ENCODE measurements at places on chromosomes 4 and X.
A peak's percentile ranks its signal among the peaks of the same experiment; 100 is the strongest.

GRCh38 chr4:177214935-177215334, 94.7 kb upstream of the NEIL3 start:
- DNase-seq = no peak

DNA sequence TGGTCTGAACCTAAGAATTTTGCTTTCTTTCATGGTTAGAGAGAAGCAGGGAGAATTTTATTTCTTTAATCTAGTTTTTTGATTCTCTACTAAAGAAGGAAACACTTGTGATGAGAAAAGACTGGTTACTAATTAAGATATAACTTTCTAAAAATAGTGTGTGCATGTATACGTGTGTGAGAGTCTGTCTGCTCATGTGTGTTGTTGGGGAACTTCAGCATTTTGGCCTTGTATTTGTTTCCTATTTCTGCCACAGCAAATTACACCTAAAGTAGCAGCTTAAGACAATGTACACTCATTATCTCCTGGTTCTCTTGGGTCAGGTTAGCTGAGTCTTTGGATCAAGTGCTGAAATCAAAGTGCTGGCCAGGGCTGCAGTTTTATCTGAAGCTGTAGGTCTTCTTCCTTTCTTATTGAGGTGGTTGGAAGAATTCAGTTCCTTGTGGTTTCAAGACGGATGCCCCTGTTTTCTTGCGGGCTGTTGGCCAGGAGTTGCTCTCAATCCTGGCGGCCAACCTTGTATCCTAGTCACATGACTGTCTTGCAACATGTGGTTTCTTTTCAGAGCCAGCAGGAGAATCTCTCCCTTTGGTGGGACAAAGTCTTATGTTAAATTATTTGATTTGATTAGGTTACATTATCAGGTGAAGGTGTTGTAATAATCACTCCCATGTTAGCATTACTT, 188.4 kb upstream of the CLNK start:
- no peak for DNase-seq

GRCh38 chrX:133610056-133610455, 194.8 kb upstream of the GPC4 start:
- DNase-seq = no peak

DNA sequence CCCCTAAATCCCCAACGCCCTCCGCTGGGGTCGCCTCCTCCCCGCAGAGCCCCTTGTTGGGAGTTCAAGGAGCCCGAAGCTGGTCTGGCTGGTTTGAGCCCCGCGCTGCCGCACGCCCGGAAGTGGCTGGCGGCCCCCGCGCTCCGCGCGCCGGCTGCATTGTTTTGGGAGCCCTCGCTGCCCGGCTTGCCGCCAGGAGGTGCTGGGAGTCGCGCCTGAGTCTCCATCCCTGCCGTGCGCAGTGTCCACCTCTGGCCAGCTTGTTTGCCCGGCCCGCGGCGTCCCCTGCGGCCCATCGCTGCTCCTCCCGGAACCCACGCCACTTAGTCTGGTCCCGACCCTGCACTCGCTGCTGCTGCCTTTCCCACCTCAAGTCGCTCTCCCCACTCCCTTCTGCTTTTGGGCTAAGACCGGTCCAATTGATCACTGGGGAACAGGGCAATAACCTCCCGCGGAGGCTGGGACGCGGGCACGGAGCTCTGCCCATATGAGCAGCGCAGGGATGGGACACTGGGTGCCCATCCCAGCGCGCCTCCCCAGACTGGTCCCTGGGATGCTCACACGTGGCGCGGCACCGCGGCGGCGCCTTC, 2.2 kb upstream of the SFRP2 start:
- no peak for DNase-seq

GRCh38 chr4:180850318-180850940, 1392.8 kb upstream of the TENM3 start:
- no peak for DNase-seq

GRCh38 chrX:20965270-20966044, 408.8 kb upstream of the CNKSR2 start:
- no peak for DNase-seq

- DNase-seq = peak; percentile 10
Measured at GRCh38 chr4:187602339-187603092, 393.1 kb upstream of the ZFP42 start.

DNA sequence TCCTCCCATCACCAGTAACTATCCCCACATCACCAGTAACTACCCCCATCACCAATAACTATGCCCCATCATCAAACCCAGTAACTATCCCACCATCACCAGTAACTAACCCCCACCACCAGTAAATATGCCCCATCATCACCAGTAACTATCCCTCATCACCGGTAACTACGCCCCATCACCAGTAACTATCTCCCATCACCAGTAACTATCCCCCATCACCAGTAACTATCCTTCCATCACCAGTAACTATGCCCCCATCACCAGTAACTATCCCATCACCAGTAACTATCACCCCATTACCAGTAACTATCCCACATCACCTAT, 2.9 kb downstream of the ASMTL start:
- no peak for DNase-seq

GRCh38 chr4:139892973-139893736, 227.5 kb downstream of the MGST2 start:
- DNase-seq = no peak

DNA sequence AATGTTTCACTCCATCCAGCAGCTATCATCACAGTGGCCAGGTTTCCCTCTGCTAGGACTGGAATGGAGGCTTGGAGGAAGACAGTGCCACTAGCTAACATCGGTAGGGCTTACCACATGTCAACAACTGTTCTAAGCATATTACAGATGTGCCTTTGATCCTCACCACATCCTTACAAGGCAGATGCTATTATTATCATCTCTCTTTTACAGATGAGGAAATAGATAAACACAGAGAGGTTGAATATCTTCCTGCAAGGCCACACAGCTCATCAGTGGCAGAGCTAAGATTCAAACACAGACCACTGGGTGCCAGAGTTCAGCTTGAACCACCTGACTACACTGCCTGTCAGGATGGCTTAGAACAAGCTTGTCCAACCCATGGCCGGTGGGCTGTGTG, 47.4 kb downstream of the MAMLD1 start:
- no peak for DNase-seq

- peak; percentile 84 for DNase-seq
Measured at GRCh38 chrX:38275615-38276014, 51.7 kb downstream of the RPGR start.

DNA sequence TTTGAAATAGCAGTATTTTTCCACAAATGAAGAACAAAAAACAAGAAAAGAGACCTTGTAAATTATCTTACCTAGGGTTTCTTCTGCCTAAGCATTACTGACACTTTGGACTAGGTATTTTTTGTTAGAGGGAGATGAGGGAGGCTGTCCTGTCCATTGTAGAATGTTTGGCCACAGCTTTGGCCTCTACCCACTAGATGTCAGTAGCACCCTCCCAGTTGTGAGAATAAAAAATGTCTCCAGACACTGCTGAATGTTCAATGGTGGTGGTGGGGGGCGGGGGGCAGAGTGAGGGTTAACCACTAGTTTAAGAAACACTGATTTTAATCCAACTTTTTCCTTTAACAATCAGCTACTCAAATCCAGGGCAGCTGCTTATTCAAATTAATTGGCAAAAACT, 25.8 kb downstream of the OTUD4 start:
- DNase-seq = no peak

- DNase-seq = no peak
Measured at GRCh38 chr4:98374643-98375042, 113.5 kb downstream of the RAP1GDS1 start.

DNA sequence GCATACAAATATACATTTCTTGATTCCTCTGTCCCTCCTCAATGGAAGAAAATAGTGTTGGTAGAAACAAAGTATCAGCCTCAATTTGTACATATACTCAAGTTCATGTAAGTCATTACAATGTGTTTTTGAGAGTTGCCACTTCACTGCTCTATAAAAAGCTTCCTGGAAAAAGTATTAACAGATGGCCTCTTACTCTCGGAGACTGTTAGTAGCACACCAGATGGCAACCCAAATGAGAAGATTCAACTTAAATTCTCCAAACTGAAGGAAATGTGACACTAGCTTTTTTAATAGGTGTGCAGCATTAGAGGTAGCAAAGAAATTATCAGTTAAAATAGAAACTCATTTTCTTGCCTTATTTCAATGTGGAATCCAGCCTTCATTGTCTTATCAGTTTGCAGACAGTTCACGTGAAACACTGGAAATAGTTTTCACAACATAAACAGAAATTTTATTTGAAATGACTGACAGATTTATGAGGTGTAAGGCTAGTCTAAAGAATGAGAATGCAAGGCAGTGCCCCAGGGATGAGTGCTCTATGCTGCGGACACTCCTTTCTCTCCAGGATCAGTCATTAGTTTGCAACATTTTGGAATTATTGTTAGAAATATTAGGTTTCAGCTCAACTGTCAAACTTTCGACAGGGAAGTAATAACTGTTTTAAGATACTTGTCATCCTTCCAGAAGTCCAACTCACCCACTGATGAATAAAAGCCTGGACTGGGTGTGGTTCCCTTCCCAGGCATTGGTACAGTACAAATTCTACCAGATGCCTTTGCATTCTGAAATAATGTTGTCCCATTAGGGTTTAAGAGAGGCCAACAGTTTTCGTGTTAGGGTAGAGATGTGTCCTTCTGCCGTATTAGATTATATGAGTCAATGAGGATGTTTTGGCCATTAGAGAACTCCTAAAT, 50.9 kb downstream of the IDS start:
- peak; percentile 3 for DNase-seq

- DNase-seq = no peak
Measured at GRCh38 chr4:1348746-1349145, 1.7 kb downstream of the UVSSA start.

DNA sequence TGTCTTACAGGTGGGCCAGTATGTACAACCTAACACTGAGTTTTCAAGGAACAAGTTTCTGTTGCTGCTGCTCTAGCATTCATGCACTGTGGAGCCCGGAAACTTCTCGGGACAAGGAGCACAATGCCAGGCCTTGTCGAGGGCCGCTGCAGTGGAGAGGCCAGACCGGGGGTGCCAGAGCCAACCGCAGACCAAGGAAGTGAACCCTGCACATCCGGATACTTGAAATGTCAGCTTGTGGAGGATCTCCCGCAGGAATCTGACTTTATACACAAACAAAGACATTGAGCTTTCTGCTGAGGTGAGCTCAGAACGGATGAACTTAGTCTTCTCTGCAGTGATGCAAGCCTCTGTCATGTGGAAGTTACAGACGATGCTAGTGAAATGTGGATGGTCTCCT, 99.5 kb downstream of the ZNF827 start:
- DNase-seq = peak; percentile 14

GRCh38 chr4:122364700-122365404, 14.0 kb upstream of the ADAD1 start:
- no peak for DNase-seq

- DNase-seq = no peak
Measured at GRCh38 chrX:41875142-41875541, 48.2 kb downstream of the CASK start.

DNA sequence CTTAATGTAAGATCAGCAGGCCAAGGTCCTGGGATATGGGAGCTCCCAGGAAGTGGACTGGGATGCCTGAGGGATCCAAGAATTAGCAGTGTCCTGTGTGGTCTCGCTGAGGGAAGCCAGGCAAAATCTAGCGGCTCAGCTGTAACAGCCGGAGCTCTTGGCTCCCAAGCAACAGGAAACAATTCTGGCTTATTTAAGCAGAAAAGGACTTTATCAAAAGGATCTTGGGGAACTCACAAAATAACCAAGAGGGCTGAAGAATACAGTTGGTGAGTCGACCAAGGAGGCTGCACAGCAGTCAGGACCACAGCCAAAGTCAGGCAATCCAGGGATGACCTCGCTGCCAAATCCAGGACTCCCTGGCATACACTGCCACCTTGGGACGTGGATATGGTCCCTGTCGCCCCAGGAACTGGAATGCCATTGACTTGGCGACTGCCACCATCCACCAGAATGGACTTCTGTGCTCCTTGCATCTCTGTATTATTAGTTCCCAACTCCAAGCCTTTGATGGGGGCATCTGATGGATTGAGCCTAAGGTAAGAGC, 165.3 kb upstream of the BCOR start:
- DNase-seq = no peak

DNA sequence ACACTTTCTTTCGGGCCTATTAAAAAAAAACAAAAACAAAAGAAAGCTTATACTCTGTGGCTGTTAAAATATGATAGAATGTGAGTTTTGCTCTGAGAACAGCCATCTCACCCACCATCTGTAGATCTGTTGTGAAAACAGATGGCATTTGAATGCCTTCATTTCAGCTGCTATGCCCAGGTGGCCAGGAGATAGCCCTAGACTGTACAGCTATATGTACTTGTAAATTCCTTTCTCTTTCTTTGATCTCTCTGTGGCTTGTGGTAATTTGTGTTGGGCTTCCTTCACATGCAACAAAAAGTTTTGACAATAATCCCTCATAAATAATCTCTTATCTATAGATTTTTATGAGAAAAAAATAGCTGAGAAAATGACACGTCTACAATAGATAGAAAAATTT, 38.1 kb downstream of the PNPLA4 start:
- DNase-seq = no peak

DNA sequence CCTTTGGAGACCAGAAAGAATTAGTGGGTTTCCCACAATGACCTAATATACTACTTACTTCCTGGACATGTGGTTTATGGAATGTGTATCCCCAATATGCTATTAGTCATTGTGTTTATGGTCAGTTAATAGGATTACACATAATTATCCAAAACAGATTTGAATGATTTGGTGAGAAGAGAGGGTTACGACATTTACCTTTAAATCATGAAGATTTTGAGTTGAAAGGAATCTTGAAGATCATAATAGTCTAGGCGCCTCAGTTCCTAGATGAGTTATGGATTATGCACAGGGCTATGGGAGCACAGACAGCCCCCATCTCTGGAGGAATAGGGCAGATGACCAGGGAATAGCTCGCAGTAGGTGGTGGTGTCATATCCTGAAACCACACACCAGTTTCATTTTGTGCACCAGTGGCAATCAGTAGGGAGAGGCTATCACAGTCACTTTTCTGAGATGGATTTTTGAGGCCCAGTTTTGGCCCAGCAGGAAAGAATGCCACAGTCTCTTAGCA, 61.3 kb downstream of the SEPTIN11 start:
- peak; percentile 59 for DNase-seq

DNA sequence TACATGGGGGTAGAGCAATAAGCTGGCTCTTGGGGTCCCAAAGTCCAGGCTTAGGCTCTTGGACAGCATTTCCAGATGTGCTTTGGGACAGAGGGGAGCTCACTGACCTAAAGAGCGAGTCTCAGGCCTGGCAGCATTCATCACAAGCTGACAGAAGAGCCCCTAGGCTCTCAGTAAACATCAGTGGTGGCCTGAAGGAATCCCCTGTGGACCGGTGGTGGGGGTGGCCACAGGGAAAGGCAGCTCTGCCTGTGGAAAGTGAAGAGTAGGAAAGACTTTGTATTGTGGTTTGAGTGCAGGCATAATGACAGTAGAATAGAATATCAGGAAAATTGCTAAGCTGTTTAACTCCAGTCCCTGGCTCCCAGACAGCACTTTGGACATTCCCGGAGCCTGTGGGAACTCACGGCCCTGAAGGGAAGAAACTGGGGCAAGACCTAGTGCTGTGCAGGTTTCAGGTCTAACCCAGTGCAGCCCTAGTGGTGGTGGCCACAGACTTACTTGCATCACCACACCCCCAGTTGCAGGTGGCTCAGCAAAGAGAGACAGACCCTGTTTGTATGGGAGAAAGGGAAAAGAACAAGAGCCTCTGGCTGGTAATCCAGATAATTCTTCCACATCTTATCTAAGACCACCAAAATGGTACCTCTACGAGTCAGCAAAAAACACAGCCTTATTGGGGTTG, 141.9 kb downstream of the MAB21L2 start:
- DNase-seq = no peak

- DNase-seq = no peak
Measured at GRCh38 chrX:150308041-150308440, 55.1 kb upstream of the MAMLD1 start.

GRCh38 chrX:7346021-7346420, 198.1 kb upstream of the PUDP start:
- DNase-seq = peak; percentile 58

Data from fibroblast of gingiva (primary cell).